Activated T-cell treated with anti-CD3 and anti-CD28 coated beads for 24 hours (primary cell): ENCODE measurements at places on chromosomes 11 and 22.
A peak's percentile ranks its signal among the peaks of the same experiment; 100 is the strongest.

GRCh38 chr11:16013649-16014275 lies 342.6 kb downstream of the SOX6 start:
- DNase-seq = no peak

DNA sequence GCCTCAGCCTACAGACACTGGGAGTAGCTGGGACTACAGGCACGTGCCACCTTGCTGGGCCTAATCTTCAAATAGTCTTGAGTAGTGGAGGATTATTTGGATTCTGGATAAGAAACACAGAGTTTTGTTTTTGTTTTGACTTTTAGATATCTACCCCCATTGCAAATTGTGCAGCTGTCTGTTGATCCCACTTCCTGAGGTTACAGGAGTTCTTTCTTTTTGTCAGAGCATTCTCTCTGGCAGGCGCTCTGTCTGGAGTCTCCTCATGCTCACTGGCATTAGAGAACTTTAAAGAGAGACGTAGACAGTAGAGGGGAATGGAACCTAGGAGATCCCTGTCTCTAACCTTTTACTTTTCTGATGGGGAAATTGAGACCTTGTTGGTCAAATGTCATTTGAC lies 7.8 kb upstream of the ADAMTS8 start:
- DNase-seq = no peak

- no peak for DNase-seq
Measured at GRCh38 chr11:123504401-123504800, 74.3 kb downstream of the GRAMD1B start.

DNA sequence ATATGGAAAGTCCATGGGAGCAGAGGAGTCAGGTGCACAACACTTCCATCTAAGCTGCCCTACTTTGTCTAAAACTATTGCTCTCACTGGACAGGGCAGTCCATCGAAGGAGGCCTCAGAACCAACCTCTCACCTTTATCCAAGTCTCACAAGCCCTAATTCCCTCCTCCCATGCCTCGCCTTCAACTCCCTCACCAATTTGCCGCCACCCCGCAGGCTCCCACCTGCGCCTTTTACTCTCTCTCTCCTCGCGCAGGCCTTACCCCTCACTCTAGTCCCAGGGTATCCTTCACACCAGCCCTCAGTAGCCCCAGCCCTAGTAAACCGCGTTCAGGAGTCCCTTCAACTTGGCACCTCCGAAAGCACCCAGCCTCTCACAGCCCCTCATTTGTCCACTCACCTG lies 451 bp downstream of the FHIP1B start:
- DNase-seq = no peak

- DNase-seq = no peak
Measured at GRCh38 chr11:93501856-93502255, 41.3 kb downstream of the SMCO4 start.

- DNase-seq = no peak
Measured at GRCh38 chr22:41770715-41771468, 29.6 kb upstream of the CCDC134 start.

GRCh38 chr11:17918049-17918605 lies 94.7 kb downstream of the SERGEF start:
- DNase-seq = no peak

DNA sequence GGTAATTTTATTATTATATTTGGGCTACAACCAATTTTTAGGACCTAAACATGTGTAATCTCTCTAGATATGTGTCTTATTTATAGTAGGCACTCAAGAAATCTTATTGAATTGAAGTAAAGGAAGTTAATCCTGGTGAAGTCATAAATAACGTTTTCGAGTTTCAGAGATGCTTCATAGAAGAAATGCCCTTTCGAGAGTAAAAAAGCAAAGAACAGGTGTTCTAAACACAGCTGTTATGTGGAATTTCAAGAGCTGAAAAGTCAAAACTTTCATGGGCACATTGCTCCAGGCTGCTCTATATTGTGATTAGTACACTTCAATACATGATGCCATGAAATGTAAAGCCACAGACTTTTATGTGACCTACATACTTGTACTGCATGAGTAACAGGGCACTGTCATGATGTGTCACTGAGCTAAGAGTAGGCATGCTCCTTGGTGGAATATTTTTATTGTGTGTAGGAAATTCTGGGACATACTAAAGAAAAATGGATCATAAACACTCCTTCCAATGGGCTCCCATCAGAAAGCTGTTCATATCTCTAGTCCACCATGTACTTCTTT lies 7.2 kb upstream of the ELMOD1 start:
- DNase-seq = no peak

DNA sequence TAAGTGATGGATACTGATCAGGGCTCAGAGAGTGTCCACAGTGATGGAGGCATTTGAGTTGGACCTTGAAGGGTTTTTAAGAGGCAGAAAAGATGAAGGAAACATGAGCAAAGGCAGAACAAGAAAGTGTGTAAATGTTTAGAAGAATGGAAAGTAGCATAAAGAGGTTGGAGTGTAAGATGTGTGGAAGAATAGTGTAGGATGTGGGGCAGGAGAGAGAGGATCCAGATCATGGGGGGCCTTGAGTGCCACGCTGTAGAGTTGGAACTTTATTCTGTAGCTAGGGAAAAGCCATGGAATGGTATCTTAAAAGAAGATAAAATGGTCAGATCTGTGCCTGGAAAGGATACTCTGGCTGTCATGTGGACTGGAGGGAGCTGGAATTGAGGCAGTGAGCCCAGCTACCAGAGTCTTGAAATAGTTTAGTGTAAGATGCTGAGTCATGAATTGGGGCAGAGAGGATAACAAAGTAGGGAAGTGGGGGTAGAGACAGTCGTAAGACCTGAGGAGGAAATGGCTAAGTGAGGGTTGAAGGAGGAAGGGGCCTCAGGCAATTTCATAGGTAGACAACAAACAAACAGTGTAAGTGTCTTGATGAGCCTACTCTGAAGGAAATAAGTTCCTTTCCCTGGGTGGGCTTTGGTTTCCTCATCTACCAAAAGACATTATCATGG lies 6.7 kb downstream of the KCNE3 start:
- no peak for DNase-seq

DNA sequence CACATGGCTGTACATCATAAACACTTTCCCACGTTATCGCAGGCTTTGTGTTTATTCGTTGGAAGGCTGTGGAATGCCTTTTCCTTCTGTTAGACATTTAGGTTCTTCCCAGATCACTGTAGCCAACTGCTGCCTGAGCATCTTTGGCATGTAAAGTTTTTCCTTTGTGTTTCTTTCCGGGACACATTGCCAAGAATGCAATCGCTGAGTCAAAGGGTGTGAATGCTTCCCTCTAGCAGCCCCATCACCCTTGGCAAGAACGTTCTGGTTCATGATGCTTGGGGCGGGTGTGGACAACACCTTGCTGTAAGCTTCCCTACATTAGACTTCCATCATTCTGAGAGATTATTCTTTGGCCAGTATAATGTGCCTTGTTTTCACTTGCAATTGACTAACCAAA lies 136.2 kb downstream of the OSBP2 start:
- no peak for DNase-seq

GRCh38 chr22:49094151-49094550 lies 733.5 kb downstream of the BRD1 start:
- DNase-seq = no peak

- DNase-seq = peak; percentile 52
Measured at GRCh38 chr11:68825571-68825970, 16.1 kb downstream of the CPT1A start.

DNA sequence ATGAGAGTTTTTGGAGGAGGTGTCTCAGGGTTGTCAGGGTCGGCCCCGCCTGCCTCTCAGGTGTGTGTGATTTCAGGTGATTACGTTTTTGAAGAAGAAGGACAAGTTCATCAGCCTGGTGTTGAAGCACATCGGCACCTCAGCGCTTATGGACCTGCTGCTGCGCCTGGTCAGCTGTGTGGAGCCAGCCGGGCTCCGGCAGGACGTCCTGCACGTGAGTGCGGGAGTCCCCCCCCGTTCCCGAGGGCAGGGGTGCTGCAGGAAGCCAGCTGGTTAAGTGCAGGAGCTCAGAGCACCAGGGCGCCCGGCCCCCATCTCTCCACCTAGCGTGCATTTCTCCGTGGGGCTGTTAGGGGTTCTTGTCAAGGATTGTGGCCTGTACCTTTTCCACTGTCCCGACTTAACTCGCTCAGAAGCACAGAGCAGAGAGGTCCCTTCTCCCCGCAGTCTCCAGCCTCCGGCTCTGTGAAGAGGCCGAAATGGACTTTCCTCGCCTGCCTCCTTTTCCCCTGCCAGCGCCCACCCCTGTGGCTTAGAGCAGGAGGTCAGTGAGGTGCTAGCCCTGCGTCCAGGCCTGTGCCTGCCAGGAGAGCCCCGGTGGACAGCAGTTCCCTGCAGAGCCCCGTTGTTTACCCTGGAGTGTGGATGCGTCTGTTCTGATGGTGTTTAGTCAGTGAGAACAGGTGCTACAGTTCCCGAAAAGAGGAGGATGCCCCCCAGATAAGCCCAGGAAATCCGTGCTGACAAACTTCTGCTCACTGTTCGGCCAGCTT lies 60.2 kb downstream of the SBF1 start:
- DNase-seq = no peak

DNA sequence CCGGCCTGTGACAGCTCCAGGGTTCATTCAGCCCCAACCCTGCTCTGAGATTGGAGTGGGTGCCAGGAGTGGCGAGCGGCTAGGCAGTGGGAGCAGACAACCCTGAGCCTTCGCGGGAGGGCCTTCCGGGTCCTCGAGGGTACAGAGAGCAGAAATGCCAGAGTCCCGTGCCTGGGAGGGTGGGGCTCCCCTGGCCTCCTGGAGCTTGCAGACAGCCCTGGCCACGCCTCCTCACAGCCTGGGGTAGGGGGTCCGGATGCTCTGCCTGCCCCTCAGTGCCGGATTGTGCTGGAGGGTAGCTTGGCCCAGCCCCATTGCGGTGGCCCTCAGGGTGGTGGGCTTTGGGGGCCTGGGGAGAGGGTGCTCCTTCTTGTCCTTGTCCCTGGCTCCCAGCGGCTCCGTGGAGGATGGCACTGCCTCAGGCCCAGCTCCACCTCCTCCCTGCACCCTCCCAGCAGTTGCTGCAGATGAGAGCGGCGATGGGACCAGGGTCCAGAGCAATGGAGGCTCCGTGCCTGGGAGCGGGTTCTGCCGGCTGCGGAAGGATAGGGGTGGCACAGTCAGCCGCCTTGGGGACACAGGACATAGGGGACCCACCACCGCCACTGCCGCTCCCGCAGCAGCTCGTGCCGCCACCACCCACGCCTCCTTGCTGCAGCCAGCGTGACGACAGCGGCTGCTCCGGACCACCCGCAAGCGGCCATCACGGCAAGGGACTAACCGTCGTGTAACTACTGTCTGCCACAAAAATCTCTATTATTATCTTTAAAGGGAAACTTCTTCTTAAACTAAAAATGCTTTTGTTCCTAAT lies 34.9 kb upstream of the OR10G7 start:
- DNase-seq = no peak

- DNase-seq = no peak
Measured at GRCh38 chr22:30238661-30239487, 7.7 kb downstream of the LIF start.

DNA sequence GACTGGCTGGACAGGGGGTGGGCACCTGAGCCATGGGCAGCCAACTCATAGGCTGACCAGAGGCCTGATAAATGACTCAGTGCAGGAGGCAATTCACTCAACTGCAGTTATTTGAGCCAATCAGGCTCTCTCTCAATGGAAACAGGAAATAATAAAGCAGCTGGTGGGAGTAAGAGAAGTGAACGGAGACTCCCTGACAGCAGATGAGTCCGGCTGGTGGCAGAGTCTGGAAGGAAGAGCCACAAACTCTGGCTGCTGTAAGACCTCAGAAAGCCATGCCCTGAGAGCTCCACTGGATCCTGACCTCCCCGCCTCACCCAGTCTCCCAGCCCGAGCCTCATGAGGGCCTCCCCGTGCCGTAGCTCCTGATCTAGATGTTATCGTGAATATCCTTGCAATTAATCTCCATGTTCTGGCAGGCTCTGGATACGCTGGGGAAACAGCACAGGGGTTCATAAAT lies 69.8 kb downstream of the TRIM29 start:
- DNase-seq = no peak

DNA sequence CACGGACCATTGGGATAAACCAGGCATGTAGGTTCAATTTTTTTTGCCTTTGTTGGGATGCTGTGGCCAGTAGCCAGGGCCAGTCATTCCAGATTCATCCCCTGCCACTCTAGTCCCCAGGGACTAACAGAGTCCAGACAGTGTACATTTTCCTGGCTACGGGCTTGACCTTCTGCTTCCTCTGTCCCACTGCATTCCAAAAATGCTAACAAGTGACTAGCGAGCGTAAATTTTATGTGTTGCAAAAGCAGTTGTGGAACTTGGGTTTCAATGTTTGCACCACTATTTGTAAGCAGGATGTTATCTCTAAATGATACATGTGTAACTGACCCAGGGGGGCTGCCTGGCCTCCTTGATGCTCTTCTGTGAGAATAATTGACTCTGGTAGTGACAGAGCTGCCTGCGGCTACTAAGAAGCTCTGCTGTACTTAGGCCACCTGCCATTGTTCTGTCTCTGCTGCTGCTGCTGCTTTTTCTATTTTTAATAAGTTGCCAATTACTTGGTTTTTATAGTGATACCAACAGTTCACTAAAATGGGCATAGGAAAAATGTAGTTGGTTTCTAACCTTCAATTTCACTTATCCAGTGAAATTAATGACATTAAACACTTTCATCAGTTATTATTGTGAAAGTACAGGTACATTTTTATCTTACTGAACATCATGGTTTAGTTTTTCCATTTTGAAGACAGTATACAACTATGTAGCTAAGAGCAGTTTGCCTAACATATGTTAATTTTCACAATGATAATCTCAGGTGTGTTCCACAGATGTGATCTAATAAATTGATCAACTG lies 26.8 kb downstream of the TNRC6B start:
- no peak for DNase-seq

- no peak for DNase-seq
Measured at GRCh38 chr11:19962801-19963175, 197.5 kb downstream of the DBX1 start.

GRCh38 chr11:132184079-132184478 lies 813.7 kb downstream of the NTM start:
- no peak for DNase-seq

DNA sequence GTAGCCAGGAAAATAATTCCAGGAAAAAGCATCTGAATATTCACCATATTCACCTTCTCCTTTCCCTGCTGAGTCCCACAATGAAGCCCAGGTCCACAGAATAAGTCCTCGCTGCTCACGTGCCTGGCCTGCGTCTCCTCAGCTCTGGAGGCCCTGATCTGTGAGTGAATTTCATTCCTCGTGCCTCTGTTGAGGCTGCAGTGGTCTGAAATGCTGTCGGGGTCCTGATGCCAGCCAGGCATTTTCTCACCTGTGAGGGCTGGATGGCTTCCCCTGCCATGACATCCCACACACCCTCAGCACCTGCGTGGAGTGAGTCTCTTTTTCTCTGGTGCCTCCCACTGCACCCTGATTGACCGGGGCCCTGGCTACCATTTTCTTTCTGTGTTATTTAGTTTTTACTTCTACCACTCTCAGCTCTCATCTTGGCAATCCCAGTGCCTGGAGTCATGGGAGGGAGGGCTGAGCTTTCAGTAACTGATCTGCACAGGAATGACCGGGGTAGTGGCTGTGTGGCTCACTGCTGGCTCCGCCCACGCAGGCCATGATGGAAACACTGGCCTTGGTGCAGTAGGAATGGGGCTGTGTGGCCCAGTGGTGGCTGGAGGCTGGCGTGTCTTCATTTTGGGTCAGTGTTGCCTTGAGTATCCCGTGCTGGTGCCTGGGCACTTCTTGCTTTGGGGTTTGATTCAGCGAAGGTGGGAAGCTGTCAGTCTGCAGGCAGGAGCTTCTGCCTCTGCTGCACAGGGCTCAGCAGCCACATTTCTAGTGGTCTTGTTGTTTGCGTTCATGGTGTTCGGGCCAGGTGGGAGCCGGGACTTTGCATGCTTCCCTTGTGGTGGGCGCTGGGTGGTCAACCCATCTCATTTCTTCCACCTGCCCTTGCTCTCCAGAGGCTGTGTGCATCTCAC lies 807.2 kb downstream of the TBC1D22A start:
- no peak for DNase-seq
